ENCODE measurements at places on chromosomes 16 and 17. TPM values are rescaled to one million over a fixed set of nuclear protein-coding genes. Genes with fewer than 3 reads are reported as not detected.
A peak's percentile ranks its signal among the peaks of the same experiment; 100 is the strongest.

The ANKFN1 gene
- total RNA-seq, result not detected

The MEIOC gene
- 0.28 TPM for total RNA-seq

The TEN1 gene
- 13.5 TPM for total RNA-seq

The FAM234A gene
- 10.0 TPM for total RNA-seq

The IQCK gene
- 24.1 TPM for total RNA-seq

The ALDH3A2 gene
- 75.4 TPM for total RNA-seq

The SMYD4 gene
- 31.2 TPM for total RNA-seq

The PRSS22 gene
- not detected for total RNA-seq

DNA sequence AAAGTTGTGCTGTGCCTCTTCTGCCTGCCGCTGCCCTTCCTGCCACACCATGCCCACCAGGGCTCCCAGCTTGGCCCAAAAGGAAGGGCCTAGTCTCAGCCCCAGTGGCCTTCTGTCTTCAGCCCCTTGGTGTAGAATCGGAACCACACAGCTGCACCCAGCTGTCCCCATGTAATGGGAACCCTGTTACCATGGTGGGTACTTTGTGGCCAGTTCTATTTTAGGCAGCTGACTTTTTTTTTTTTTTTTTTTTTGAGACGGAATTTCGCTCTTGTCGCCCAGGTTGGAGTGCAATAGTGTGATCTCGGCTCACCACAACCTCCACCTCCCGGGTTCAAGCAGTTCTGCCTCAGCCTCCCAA is 163.3 kb upstream of the GSE1 start:
- H3K27me3 ChIP-seq, result no peaks in the 10 kb centered on the region
- H3K27ac ChIP-seq, result no peak overlapping the region
- no peak overlapping the region for H3K4me3 ChIP-seq
- no peak for DNase-seq
- H3K36me3 ChIP-seq, result no peaks in the 10 kb centered on the region

GRCh38 chr16:4319454-4320421 is 3.9 kb downstream of the GLIS2 start:
- H3K27me3 ChIP-seq, result no peaks in the 10 kb centered on the region
- peak; percentile 58 for DNase-seq
- peaks cover 4% of the 10 kb centered on the region for H3K4me1 ChIP-seq
- no peak overlapping the region for H3K4me3 ChIP-seq
- peak overlapping the region; percentile 96 for H3K27ac ChIP-seq

DNA sequence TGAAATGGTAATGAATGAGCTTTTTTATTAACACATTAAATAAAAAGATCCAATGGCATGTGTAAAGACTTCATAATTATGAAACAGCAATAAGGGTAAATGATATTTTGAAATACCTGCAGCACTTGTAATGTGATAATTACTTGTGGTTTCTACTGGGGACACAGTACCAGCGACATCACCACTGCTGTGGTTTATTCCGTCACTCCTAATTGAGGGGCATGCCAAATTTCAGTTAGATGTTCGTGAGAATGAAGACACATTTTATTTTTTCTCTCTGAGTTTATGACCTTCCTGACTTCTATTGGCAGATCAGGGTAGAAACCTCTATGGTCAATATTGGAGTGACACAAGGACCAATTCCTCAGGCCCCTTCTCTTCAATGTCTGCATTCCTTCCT is 131.9 kb upstream of the XYLT1 start:
- no peaks in the 10 kb centered on the region for H3K27me3 ChIP-seq
- no peak overlapping the region for H3K27ac ChIP-seq
- no peak for DNase-seq
- no peaks in the 10 kb centered on the region for H3K4me1 ChIP-seq

DNA sequence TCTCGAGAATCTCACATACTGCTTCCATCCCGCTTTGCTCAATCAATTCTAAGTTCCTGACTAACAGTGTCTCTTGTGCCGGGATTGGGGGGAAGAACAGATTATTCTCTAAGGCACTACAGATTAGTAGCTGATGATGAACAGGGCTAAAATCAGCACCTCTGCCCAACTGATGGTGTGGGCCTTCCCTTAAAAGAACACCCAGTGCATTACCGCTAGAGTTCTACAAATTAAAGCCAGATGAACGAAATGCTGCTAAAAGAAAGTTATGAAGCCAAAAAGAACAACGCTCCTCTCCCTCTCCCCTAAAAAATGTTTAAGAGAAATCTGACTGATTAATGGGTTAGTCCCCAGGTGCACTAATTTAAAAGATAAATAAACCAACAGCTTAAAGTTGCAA is 4.4 kb downstream of the CDC27 start:
- no peak for DNase-seq
- no peaks in the 10 kb centered on the region for H3K27me3 ChIP-seq
- no peak overlapping the region for H3K4me3 ChIP-seq
- peaks cover 24% of the 10 kb centered on the region for H3K4me1 ChIP-seq
- H3K36me3 ChIP-seq, result no peaks in the 10 kb centered on the region
- no peak overlapping the region for H3K27ac ChIP-seq
